Omental fat pad (tissue), 4 donors: ENCODE measurements at places on chromosomes 1 and 21. TPM values are rescaled to one million over a fixed set of nuclear protein-coding genes. Genes with fewer than 3 reads are reported as not detected.

Gene TNFSF4
- 3.0 TPM for total RNA-seq

Gene CLDN17
- not detected for total RNA-seq

Gene ADPRS
- 43.5 TPM for total RNA-seq

Gene TBX19
- total RNA-seq = 1.3 TPM

Gene KIF26B
- total RNA-seq = 0.46 TPM

Gene TTC39A
- total RNA-seq = 0.56 TPM

Gene ADORA1
- total RNA-seq = 3.0 TPM

Gene PTPRU
- total RNA-seq = 12.3 TPM

Gene TMEM52
- 5.7 TPM for total RNA-seq

Gene DNALI1
- total RNA-seq = 7.4 TPM

Gene TMIGD3
- 17.1 TPM for total RNA-seq

Gene LDLRAD1
- total RNA-seq = not detected

Gene SUSD4
- total RNA-seq = 0.24 TPM

Gene ZNF670
- total RNA-seq = 3.2 TPM

Gene DIO1
- not detected for total RNA-seq

Gene TFF2
- total RNA-seq = not detected

Gene NR5A2
- total RNA-seq = 7.2 TPM

Gene SPRR4
- not detected for total RNA-seq

Gene RAB29
- 14.4 TPM for total RNA-seq

Gene C8A
- not detected for total RNA-seq

Gene CNIH3
- 4.0 TPM for total RNA-seq

Gene S100A8
- 402 TPM for total RNA-seq

Gene GNG12
- total RNA-seq = 87.0 TPM

Gene RNU1-3
- total RNA-seq = under 0.01 TPM

Gene SLC25A34
- 1.6 TPM for total RNA-seq

Gene CCDC27
- total RNA-seq = not detected

Gene DISP3
- total RNA-seq = not detected

Gene SEC16B
- 1.7 TPM for total RNA-seq

Gene LCE1D
- not detected for total RNA-seq

Gene RPAP2
- total RNA-seq = 11.5 TPM

Gene CTSK
- total RNA-seq = 41.2 TPM

Gene SLC16A4
- 9.1 TPM for total RNA-seq

Gene BRINP2
- total RNA-seq = 0.48 TPM

Gene RAB13
- 79.6 TPM for total RNA-seq

Gene SPATA17
- total RNA-seq = 0.37 TPM

Gene C1QTNF12
- total RNA-seq = not detected

Gene RGS4
- total RNA-seq = 36.7 TPM

Gene CCDC30
- 1.9 TPM for total RNA-seq

Gene SLAMF6
- 2.8 TPM for total RNA-seq

Gene SH2D2A
- 6.5 TPM for total RNA-seq
